ENCODE measurements at places on chromosomes 11 and 22.

GRCh38 chr11:110112457-110112856 is 19.3 kb downstream of the ZC3H12C start:
- no peak for DNase-seq

GRCh38 chr11:117282956-117283355 is 8.2 kb upstream of the BACE1-AS start:
- DNase-seq = no peak

DNA sequence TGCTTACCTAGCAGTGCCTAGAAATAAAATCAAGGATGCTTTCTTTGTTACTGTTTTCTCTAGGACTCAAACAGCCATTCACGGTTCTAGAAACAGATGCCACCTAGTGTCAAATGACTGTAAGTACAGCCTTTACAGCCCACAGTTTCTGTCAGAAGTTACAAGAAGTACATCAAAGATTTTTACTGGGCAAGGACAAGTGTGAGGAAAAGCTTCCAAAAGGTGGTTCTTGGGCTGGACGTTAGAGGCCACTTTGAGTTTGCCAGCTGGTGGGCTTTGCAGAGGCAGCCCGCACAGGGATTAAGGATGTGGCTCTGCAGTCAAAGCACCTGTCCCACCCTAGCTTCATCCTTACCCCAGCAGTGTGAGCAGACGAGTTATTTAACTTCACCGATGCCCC is 6.9 kb downstream of the KMT5B start:
- DNase-seq = peak; percentile 65

- DNase-seq = no peak
Measured at GRCh38 chr11:27358296-27358695, 4.7 kb downstream of the CCDC34 start.

DNA sequence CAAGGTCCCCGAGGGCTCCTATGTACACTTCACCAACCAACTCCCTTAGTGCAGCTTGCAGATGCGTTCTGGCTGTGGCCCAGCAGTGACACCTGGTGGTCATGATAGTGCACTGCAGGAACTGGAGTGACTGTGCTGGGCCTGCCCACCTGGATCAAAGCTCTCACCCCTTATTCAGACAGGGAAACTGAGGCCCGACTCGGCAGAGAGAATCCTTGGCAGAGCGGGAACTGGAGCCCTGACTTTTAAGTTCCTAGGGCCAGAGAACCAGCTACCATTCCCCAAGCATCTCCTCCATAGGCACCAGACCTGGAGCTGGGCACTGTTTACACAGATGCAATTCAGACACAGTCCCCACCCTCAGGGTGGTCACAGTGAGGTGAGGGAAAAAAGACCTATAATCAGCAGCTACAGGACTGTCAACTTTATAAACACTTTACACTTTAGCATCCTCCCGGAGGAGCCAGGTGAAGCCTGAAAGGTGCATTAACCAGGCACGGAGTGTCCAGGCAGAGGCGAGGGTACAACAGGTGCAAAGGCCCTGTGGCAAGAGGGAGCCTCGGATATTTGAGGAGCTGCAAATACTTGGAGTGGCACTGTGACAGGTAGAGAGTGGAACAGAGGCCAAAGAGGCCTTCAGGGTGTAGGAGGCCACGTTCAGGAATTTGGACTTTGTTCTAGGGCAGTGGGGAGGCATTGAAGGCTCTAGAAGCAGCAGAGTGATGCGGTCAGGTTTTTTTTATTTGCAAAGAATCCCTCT is 22.0 kb downstream of the RHBDD3 start:
- peak; percentile 85 for DNase-seq

GRCh38 chr11:63840356-63841060 is 1.6 kb downstream of the MARK2 start:
- DNase-seq = no peak

- DNase-seq = no peak
Measured at GRCh38 chr11:2173761-2174160, 2.1 kb upstream of the TH start.

DNA sequence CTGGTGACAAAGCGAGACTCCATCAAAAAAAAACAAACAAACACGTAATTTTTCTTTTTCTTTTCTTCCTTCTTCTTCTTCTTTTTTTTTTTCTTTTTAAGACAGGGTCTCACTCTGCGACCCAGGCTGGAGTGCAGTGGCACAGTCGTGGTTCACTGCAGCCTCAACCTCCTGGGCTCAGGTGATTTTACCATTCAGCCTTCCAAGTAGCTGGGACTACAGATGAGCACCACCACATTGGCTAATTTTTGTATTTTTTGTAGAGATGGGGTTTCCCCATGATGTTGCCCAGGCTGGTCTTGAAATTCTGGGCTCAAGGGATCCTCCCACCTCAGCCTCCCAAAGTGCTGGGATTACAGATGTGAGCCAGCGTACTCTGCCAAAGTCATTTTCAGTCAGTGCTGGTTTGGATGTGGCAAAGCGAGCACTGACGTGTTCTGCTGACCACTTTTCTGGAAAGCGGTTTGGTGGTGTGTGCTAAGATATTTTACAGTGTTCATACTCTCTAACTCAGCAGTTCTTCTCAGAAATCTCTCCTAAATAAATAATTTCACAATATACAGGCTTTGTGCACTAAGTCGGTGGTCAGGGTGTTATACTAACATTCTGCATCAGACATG is 10.7 kb downstream of the FAM118A start:
- DNase-seq = no peak

GRCh38 chr11:85590848-85591483 is 36.2 kb downstream of the DLG2 start:
- no peak for DNase-seq

- no peak for DNase-seq
Measured at GRCh38 chr11:34344410-34344767, 13.4 kb downstream of the ABTB2 start.

- DNase-seq = no peak
Measured at GRCh38 chr11:10118865-10119264, 175.2 kb downstream of the SBF2 start.

- no peak for DNase-seq
Measured at GRCh38 chr22:30626413-30626812, 9.2 kb upstream of the SLC35E4 start.

- no peak for DNase-seq
Measured at GRCh38 chr11:27390318-27391295, 27.6 kb upstream of the CCDC34 start.

- no peak for DNase-seq
Measured at GRCh38 chr11:112694245-112694644, 267.0 kb upstream of the NCAM1 start.

Data from GM20000 (cell line).